ENCODE measurements at places on chromosomes 6 and 20. TPM values are rescaled to one million over a fixed set of nuclear protein-coding genes. Genes with fewer than 3 reads are reported as not detected.

- peak; percentile 85 for DNase-seq
Observed at GRCh38 chr6:43970913-43971775, 156.1 kb downstream of the MRPL14 start.

DNA sequence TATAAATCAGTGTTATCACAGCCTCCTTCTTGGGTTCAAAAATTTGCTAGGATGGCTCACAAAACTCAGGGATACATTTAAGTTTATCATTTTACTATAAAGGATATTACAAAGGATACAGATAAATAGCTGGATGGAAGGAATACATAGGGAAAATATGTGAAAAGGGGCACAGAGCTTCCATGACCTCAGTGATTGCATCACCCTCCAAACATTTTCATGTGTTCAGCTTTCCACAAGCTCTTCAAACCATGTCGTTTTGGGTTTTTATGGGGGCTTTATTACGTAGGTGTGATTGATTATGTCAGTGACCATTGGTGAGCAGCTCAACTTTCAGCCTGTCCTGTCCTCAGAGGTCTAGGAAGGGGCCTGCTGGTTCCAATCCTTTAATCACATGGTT lies 68.0 kb downstream of the CYB5R4 start:
- no peak for DNase-seq

TMEM244 gene
- total RNA-seq = not detected

RIPOR2 gene
- total RNA-seq = 25.6 TPM

GRCh38 chr20:12276011-12276673 lies 358.4 kb downstream of the BTBD3 start:
- no peak for DNase-seq

DNA sequence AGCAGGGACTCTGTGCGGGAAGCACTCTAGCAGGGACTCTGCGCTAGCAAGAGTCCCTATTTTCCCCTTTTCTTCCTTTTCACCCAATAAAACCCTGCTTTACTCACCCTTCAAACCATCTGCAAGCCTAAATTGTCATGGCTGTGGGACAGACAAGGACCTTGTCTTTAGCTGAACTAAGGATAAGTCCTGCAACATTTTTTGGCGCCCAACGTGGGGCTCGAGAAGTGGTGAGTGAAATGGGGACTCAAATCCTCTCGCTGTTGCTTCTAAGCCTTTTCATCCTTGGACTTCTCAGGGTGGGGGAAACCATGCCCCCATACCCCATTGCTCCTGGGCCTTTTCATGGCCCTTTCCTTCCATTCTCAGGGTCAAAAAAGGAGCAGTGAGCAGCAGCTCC lies 46.4 kb downstream of the IMPG1 start:
- DNase-seq = no peak

DNA sequence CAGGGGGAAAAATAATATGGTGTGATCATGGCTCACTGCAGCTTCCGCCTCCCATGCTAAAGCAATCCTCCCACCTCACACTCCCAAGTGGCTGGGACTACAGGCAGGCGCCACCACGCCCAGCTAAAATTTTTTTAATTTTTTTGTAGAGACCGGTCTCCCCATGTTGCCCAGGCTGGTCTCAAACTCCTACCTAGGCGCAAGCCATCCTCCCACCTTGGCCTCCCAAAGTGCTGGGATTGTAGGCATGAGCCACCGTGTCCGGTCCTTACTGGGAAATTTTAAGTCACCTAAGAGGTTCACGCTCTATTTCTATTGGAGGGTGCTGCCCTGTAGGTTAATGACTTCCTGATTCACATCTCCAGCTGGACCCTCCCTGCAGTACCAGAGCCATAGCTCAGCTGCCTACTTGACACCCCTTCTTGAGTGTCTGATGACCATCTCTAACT lies 626 bp upstream of the CDK5RAP1 start:
- no peak for DNase-seq
